Spleen (tissue), 13 donors: ENCODE measurements at places on chromosomes 3 and 15. TPM values are rescaled to one million over a fixed set of nuclear protein-coding genes. Genes with fewer than 3 reads are reported as not detected.
A peak's percentile ranks its signal among the peaks of the same experiment; 100 is the strongest.

The PPP1R14D gene
- total RNA-seq, result not detected

The NDN gene
- total RNA-seq, result 54.1 TPM

The EPHB3 gene
- 1.8 TPM for total RNA-seq

The GPD1L gene
- 38.9 TPM for total RNA-seq

The FMN1 gene
- 3.6 TPM for total RNA-seq

The ANKRD28 gene
- 51.4 TPM for total RNA-seq

The NR1I2 gene
- 0.47 TPM for total RNA-seq

The RYR3 gene
- 1.8 TPM for total RNA-seq

DNA sequence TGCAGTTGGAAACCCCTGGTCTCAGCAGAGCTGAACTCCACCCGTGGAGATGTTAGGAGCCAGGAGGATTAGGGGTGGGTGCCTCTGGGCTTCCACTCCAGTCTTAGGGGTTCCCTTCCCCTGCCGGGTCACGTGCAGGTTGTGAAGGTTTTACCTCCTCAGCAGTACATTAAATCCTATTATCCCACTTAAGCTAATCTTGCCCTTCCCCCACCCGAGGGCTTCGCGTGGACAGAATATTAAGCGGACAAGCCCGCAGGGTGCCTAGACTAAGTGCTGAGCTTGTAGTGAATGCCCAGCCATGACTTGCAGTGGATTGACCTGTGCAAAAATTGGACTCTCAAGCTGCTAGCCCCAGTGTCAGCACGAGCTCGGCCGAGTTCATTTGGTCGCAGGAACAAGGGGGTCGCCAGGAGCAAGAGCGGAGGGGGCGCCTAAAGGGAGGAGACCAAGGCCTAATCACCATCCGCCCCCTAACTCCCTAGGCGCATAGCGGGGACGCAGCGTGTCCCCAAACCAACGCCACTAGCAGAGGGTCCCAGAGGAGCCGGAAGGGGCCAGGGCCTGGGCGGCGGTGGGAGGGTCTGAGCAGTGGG, 498 bp upstream of the SEMA4B start:
- DNase-seq, result no peak

DNA sequence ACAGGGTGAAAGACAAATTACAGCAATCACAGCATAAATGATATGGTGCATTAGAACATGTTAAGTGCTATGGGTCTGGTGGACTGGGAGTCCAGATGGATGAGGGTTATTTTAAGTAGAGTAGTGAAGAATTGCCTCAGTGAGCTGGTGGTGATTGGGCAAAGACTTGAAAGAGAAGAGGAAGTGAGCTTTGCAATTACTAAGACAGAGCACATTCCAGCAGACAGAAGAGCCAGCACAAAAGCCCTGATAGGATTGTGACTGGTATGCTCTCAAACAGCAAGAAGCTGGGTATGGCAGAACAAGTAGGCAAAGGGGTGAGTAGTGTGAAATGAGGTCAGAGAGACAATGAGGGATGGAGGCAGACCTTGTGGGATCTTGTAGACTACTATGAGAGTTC, 2.1 kb upstream of the ACKR4 start:
- no peak for DNase-seq

DNA sequence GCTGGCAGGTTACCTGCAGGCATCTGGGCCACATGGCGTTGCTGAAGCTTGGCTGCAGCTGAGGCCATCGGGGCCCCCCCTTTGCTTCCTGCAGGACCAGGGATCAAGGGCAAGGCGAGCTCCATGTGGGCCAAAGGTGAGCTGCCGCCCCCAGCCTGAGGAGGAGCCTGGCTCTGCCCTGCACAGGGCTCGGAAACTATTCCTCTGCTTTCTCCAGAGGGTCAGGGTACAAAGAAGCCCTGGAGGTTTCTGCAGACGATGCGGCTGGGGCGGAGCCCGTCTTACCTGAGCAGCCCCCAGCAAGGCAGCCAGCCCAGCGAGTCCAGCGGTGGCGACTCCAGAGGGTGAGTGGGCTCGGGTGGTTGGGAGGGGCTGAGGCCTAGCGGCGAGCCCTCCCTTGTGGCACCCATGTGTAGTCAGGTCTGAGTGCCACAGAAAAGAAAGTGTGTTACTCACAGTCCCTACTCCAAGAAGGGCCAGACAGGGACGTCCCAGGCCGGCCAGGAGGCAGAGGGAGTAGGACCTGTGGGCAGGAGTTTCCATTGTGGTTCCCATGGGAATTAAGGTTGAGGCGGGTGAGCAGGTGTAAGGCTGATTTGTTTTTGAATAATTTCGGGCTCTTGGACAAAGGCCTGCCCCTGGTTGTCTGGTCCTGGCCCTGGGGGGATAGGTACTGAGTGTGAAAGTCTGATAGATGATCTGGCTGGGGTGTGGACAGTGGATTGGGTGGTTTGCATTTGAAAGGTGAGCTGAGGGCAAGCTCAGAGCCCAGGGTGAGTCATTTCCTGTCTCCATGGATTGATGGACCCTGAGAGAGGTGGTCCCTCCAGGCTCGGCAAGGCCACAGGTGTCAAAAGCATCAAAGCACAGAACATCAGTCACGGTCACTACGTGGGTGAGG, 25.4 kb downstream of the CFAP100 start:
- peak; percentile 65 for DNase-seq

- DNase-seq, result no peak
Measured at GRCh38 chr3:152097120-152097519, 171.6 kb upstream of the MBNL1 start.

GRCh38 chr3:66000506-66000905, 38.2 kb downstream of the MAGI1 start:
- no peak for DNase-seq

- no peak for DNase-seq
Measured at GRCh38 chr3:39716849-39717248, 92.6 kb upstream of the MYRIP start.

GRCh38 chr3:58048301-58048700, 40.1 kb downstream of the FLNB start:
- DNase-seq, result no peak

DNA sequence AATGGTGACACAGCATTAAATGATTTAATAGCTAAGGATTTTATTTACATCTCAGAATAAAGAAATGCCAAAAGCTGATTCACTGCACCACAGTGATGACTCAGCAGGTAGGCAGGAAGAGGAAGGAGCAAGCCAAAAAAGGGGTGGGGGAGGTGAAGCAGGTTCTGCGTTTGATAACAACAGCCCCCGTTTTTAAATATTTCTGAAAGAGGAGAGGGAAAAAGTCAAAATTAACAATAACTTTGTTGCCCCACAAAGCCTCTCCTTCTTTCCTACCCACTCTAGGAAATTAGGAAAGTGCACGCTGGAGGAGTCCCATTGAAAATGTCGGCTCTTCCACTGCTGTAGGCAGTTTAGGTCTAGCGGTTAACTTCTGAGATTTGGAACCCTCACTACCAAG, 9.9 kb upstream of the CCDC54 start:
- DNase-seq, result no peak

DNA sequence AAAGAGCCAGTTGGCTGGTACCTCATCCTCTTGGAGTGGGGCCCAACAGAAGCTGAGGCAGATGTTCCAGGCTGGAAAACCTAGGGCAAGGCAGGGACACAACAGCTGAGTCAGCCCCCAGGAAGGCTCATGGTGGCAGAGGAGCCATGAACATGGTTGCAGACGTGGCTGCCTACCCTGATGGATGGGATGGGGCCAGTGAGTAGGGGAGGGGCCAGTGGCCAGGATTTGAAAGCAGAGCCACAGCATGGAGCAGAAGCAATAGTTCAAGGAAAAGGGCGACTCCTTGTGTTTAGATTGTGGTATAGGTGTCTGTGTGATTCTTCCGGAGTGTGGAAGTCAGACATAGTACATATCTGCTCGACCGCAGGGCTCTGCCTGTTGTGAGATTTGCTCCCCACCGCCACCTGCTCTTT, 24.2 kb downstream of the PXYLP1 start:
- no peak for DNase-seq

- no peak for DNase-seq
Measured at GRCh38 chr3:4826237-4827100, 152.8 kb upstream of the BHLHE40 start.

DNA sequence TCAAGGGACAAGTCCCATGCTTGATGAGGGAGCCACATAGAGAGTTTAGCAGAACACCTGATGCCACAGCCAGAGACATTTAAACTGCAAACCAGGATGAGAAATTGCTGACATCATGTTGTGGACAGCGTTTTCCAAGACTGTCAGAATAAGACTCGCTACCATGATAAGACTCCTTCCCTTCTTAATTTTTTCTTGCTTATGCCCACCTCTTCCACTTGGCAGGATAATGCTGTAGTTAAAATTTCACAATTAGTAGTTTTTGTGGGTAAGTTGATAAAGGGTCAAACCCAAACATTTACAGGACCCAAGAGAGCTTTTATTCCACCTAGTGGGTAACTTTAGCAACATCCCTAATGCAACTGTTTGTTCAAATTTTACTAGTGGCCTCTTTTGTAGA, 3.0 kb upstream of the PIAS1 start:
- DNase-seq, result no peak

GRCh38 chr15:23026218-23026617, 13.2 kb downstream of the TUBGCP5 start:
- DNase-seq, result no peak

GRCh38 chr3:48125013-48125705, 63.1 kb downstream of the CDC25A start:
- DNase-seq, result no peak

GRCh38 chr15:70669966-70670658, 93.2 kb downstream of the UACA start:
- DNase-seq, result no peak

- no peak for DNase-seq
Measured at GRCh38 chr3:24363242-24363641, 131.4 kb downstream of the THRB start.

DNA sequence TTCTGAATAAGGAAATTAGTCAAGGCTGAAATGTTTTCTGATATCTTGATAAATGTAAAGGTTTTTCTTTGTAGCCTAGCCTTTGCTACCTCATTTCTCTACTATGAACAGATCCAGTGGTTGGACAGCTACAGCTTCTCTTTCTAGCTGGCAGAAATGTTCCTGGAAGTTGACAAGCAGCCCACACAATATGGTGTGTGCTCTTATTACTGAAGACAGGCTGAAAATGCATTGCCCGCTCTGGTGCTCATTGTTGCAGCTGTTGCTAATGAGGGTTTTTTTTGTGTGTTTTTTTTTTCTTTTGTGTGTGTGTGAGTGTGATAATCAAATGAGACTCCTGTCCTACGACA, 844.3 kb upstream of the SEMA6D start:
- DNase-seq, result no peak
